HTR-8/SVneo (cell line): ENCODE measurements at places on chromosomes 16 and 17.

- DNase-seq = no peak
Measured at GRCh38 chr16:5972747-5973146, 875.2 kb upstream of the EEF2KMT start.

GRCh38 chr17:27242951-27243350, 51.0 kb upstream of the WSB1 start:
- no peak for DNase-seq

DNA sequence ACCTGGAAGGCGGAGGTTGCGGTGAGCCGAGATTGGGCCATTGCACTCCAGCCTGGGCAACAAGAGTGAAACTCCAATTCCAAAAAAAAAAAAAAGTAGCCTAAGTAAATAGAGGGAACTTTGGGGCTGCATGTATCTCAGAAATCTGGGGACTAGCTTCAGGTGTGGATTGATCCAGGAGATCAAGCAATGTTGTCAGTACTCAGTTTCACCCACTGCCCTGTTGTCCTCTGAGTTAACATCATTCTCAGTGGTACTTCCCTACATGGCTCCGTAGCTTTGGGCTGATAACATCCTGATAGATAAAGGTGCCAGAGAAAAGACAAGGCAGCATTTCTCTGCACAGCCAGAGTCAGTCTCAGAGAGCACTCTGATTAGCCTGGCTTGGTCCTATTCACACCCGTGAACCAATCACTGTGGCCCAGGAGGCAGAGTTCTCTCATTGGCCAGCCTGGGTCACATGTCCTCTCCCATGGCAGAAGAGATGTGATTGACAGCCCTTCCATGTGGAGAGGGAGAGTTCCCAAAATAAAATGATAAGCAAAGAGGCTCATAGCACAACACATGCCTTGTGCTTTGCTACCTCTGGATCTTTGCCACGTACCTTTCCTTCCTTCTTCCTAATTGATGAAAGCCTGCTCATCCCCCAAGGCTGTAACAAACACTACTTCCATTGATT, 99.6 kb downstream of the ABCC1 start:
- no peak for DNase-seq

- DNase-seq = no peak
Measured at GRCh38 chr17:39660397-39661385, 4.5 kb upstream of the TCAP start.

DNA sequence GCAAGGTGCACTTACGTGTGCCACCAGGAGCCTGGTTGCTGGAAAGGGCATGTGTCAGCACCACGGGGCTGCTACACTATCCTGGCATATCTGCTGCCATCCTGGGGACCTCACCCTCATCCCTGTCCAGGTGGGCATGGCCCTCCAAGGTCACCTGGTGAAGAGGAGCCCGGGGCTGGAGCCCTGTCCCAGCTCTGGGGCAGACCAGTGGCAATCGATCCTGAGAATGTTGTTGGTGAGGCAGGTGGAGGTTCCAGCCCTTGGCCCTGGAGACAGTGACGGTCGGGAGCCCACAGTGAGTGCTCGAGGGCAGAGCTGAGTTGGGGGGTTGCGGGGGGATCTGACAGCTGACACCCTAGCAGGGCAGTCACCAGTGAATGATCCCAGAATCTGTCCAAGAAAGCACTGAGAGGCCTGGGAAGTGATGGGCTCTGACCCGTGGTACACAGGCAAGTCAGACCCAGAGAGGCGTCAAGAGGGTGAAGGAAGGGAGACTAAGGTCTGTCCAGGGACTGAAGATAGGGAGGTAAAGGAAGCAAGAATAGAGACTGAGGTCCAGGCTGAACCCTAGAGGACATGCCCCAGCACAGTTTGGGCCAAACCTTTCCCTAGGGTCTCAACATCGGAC, 17.6 kb downstream of the POLR3K start:
- DNase-seq = no peak

DNA sequence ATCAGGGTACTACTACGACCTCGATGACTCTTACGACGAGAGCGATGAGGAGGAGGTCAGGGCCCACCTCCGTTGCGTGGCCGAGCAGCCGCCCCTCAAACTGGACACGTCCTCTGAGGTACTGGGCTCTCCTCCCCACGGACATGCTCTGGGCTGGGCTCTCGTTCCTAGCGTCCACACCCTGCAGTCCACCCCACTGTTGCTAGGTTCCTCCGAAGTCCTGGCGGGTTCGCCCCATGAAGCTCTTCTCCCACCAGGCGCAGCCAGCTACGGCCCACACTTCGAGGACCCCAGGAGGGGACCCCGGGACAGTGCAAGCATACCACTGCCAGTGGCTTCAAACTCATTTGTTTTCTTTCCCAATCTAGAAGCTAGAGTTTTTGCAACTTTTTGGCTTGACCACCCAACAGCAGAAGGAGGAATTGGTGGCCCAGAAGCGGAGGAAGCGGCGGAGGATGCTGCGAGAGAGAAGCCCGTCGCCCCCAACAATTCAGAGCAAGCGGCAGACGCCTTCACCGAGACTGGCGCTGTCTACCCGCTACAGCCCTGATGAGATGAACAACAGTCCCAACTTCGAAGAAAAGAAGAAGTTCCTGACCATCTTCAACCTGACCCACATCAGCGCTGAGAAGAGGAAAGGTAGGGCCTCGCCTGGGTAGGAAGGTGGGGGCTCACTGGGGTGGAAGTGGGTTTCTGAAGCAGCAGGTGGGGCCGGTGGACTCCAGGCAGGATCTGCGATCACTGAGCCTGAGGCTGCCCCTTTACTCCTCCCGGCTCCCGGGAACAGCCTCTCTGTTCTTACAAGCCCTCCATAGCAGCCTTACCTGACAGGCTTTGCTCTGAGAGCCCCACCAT, 25.6 kb downstream of the GINS2 start:
- no peak for DNase-seq

GRCh38 chr16:48526058-48526957, 83.7 kb downstream of the N4BP1 start:
- peak; percentile 21 for DNase-seq
